RCC 7860 (cell line): ENCODE measurements at places on chromosomes 5 and 9.
A peak's percentile ranks its signal among the peaks of the same experiment; 100 is the strongest.

GRCh38 chr5:59547731-59548130 is 345.8 kb downstream of the PDE4D start:
- DNase-seq: no peak

GRCh38 chr5:154178661-154179060 is 11.9 kb upstream of the GALNT10 start:
- DNase-seq: no peak

GRCh38 chr9:127844821-127845359 is 9.6 kb downstream of the ENG start:
- no peak for DNase-seq

- DNase-seq: no peak
Measured at GRCh38 chr5:103463261-103463660, 99.3 kb downstream of the NUDT12 start.

DNA sequence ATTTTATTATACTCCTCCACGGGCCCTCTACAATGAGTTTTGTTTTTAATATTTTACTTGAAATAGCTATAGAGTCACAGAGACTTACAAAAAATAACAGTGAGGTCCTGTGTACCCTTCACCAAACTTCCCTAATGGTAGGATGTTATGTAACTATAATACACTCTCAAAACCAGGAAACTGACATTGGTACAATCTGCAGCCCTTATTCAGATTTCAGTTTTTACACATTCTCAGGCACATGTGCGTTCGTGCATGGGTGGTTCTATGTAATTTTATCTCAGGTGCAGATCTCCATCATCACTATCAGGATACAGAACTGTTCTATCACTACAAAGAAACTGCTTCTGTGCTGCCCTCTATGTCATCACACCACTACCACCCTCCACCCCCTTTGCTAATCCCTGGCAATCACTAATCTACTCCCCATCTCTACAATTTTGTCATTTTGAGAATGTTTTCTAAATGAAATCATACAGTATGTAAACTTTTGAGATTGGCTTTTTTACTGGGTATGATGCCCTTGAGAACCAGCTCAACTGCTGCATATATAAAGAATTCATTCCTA is 16.4 kb downstream of the RAB14 start:
- no peak for DNase-seq

GRCh38 chr9:80867731-80868130 is 821.6 kb downstream of the TLE1 start:
- DNase-seq: peak; percentile 49

DNA sequence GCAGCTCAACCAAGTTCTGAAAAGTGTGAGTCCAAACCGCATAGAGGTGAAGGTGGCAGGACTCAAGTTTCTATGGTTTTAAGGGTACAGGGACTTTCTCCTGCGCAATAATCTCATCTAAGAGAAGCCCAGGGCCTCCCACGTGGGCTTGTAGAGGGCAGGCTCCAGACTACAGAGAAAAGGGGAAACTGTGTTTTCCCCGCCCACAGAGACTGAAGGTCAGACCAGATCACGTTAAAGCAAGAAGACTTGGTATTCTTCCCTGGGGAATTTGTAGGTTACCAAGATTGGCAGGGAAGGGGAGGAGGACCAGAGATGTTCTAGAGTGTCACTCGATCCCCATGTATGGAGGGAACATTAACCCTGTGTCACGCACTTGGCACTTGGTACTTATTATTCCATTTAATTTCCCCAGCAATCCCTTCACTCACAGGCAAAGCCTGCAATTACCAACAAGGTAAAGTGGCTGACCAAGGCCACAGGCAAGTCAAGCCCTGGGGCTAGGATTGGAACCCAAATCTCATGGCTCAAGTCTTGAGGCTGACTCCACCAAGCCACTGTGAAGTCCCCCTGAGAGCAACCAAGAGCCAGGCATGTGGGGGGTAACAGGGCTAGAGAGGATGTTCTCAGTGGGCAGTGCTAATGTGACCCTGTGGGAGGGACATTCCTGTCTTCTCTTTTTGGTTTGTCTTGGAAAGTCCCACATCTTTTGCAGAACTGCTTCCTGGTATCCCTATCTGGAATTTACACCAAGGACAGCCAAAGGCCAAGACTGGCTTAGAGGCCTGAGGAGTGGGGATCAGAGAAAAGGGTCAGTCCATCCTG is 18.3 kb upstream of the NEK6 start:
- no peak for DNase-seq

DNA sequence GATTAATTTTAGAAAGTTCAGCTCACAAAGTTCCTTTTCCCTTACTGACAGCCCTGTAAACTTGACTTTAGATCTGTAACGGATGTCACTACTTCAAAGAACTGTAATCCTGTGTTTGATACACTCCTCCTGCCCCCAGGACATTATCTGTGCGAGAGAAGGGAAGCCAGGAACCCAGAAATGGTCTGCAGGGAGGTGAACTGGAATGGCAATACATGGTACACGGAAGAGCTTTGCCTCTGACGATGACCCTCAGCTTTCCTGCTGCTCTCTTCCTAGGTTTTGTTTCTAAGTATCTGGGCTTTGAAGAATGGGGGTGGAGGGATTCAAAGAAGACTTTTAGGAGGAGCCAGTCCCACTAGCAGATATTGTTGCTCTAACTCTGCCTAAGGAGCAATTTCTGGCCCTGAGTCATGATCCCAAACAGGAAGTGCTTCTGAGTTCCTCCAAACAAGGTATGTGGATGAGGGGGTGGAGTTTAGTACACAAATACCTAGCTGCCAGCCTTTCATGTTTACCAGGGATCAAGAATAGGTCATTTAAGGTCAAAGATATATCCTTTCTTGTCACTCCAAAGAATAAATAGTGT is 43.4 kb upstream of the TMC1 start:
- peak; percentile 65 for DNase-seq

DNA sequence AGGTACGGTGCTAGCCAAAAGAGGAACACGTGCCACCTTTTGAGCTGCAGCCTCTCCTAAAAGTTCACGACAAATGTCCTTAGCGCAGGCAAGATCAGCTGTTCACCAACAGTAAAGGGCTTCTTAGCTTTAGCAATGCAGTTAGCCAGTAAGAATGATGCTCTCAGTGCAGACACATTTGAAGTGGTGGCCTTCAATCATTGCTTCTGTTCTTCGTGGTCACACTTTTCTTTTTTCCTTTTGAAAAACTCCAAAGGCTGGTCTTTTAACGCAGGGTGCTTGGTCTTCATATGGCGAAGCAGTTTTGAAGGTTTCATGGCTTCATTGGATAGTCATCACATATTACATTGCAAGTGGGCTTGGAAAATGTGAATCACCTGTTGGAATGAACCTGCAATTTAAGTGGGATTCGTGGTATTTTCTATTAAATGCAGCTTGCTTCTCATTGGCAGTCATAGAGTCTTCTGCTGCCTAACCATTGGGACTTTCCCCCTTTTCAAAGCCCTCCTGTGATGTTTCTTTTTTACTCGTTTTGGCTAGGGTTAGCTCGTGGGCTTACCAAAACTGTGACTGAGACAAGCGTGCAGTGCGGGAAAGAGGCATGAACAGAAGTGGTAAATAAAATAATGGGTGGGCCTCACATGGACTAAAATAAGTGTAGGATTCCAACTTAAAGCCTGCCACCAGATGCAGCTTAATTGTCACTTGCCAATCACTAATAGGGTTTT is 100.9 kb downstream of the MRPL36 start:
- no peak for DNase-seq

- no peak for DNase-seq
Measured at GRCh38 chr5:43168175-43168574, 23.9 kb upstream of the NIM1K start.

DNA sequence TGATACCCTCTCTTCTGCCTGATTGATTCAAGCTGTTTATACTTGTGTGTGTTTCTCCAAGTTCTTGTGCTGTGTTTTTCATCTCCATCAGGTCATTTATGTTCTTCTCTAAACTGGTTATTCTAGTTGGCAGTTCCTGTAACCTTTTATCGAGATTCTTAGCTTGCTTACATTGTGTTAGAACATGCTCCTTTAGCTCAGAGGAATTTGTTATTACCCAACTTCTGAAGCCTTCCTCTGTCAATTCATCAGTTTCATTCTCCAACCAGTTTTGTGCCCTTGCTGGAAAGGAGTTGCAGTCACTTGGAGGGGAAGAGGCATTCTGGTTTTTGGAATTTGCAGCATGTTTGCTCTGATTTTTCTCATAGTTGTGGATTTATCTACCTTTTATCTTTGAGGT is 126.2 kb upstream of the FTMT start:
- no peak for DNase-seq

- DNase-seq: peak; percentile 25
Measured at GRCh38 chr9:126860077-126860756, at the start of gene ZBTB34. Gene ZBTB34, plus strand, starts transcription at chr9:126860639. Its CDS starts 18,761 bp downstream, at chr9:126879400.
